ENCODE measurements at places on chromosomes 3 and 15.

- no peak for DNase-seq
- H3K36me3 ChIP-seq: no peaks in the 10 kb centered on the region
- no peak overlapping the region for H3K4me3 ChIP-seq
- H3K27ac ChIP-seq: no peak overlapping the region
Observed at GRCh38 chr3:152103257-152103656, 165.5 kb upstream of the MBNL1 start.

DNA sequence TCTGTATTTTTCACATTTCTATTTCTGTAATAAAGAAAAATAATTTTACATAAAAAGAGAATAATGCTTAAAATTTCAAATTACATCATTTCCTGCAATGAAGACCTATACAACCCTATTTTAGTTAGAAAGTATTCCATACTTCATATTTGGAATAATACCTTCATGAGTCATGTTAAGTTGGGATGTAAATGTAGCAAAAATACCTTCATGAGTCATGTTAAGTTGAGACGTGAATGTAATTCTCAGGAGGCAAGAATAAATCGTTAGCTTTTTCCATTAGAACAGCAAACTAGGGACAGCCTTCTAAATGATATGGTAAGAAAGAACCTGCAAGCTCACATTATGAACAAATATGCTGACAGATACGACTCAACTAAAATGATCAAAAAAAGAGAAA is 91.9 kb downstream of the NAALADL2 start:
- H3K27me3 ChIP-seq: no peaks in the 10 kb centered on the region
- H3K27ac ChIP-seq: no peak overlapping the region
- peaks cover 12% of the 10 kb centered on the region for H3K4me1 ChIP-seq
- no peaks in the 10 kb centered on the region for H3K36me3 ChIP-seq
- H3K4me3 ChIP-seq: no peak overlapping the region

- no peaks in the 10 kb centered on the region for H3K4me1 ChIP-seq
- no peak overlapping the region for H3K27ac ChIP-seq
- H3K27me3 ChIP-seq: peaks cover 1% of the 10 kb centered on the region
- H3K4me3 ChIP-seq: no peak overlapping the region
Observed at GRCh38 chr3:184455991-184456390, 76.1 kb downstream of the CHRD start.

DNA sequence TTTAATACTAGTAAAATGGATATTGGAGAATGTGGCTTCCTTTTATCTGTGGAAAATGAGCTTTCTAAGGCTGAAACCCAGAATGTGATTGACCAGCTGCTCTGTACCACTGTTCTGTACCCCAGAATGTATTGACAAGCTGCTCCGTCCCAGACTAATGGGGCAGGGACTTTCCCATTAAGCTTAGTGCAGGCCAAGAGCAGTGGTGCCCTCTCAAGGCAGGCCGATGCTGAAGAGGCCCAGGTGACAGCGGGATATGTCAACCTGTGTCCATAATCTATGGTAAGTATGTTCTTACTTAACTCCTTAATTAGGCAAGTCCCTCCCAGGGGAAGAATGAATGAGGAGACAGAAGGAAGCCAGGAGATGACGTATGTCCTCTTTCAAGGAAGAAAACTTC is 31.1 kb downstream of the SGO1 start:
- no peaks in the 10 kb centered on the region for H3K36me3 ChIP-seq
- H3K4me3 ChIP-seq: no peak overlapping the region

- peaks cover 4% of the 10 kb centered on the region for H3K27me3 ChIP-seq
- DNase-seq: no peak
- no peak overlapping the region for H3K27ac ChIP-seq
- H3K4me1 ChIP-seq: no peaks in the 10 kb centered on the region
- no peak overlapping the region for H3K4me3 ChIP-seq
Observed at GRCh38 chr15:37652646-37653417, 281.6 kb upstream of the TMCO5A start.

DNA sequence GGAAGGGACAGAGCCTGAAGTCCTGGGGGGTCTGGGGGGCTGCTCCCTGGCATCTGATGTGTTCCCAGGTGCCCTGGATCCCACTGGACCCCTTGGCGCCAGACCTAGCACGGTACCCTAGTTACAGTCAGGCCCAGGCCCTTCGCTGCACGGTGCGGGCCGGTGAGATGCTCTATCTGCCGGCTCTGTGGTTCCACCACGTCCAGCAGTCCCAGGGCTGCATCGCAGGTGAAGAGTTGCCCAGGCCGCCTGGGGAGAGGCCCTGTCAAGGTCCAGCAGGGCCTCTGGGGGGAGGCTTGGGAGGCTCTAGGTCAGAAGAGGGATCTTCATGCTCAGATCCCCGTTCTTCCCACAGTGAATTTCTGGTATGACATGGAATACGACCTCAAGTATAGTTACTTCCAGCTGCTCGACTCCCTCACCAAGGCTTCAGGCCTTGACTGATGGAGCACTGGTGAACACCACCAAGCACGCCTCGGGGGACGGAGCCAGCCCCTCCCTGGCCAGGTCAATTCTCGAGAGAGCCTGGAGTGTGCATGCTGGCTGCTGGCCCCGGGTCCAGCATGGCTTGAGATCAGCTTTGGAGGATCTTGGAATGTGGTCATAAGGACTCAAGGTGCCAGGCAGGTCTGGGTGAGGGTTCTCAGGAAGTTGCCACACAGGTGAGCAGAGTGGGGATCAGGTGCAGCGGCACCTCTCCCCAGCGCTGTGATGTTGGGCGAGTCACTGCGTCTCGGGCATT is 1.8 kb upstream of the PLA2G4B start:
- H3K27ac ChIP-seq: no peak overlapping the region
- H3K4me1 ChIP-seq: no peaks in the 10 kb centered on the region
- DNase-seq: no peak
- no peak overlapping the region for H3K4me3 ChIP-seq
- peaks cover 9% of the 10 kb centered on the region for H3K27me3 ChIP-seq

GRCh38 chr15:91980502-91981267 is 127.2 kb downstream of the SLCO3A1 start:
- no peak overlapping the region for H3K27ac ChIP-seq
- peaks cover 8% of the 10 kb centered on the region for H3K4me1 ChIP-seq
- no peak for DNase-seq
- H3K27me3 ChIP-seq: no peaks in the 10 kb centered on the region
